ENCODE measurements at places on chromosomes 7 and 10. TPM values are rescaled to one million over a fixed set of nuclear protein-coding genes. Genes with fewer than 3 reads are reported as not detected.

GRCh38 chr7:96547371-96547811 is 162.3 kb downstream of the SEM1 start:
- no peak for DNase-seq
- no peaks in the 10 kb centered on the region for H3K36me3 ChIP-seq
- no peak overlapping the region for H3K27ac ChIP-seq

DNA sequence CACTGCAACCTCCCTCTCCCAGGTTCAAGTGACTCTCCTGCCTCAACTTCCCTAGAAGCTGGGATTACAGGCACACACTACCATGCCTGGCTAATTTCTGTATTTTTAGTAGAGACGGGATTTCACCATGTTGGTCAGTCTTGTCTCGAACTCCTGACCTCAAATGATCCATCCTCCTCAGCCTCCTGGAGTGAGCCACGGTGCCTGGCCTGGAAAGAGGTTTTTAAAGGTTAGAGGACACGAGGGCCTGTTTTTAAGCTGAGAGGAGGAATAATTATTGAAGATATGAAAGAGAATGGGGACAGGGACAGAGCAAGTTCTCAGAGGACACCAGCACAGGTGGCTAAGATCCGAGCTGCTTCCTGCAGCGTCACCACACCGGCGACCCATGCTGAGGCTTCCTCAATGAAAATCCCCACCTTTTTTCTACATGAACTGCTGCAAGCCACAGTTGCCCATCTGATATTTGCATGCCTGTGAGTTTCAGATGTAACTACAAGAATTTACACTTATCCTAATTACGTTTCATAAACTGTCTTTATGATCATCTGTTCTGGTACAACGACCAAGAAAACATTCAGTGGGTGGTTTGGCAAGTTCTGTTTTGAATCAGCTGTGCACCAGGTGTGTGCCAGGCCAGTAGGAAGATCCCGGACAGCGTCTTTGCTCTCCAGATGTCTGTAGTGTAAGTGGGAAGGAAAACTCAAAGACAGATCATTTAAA is 76.0 kb downstream of the HIP1 start:
- no peak for DNase-seq
- no peaks in the 10 kb centered on the region for H3K27me3 ChIP-seq
- H3K4me3 ChIP-seq = no peak overlapping the region
- H3K36me3 ChIP-seq = no peaks in the 10 kb centered on the region

DNA sequence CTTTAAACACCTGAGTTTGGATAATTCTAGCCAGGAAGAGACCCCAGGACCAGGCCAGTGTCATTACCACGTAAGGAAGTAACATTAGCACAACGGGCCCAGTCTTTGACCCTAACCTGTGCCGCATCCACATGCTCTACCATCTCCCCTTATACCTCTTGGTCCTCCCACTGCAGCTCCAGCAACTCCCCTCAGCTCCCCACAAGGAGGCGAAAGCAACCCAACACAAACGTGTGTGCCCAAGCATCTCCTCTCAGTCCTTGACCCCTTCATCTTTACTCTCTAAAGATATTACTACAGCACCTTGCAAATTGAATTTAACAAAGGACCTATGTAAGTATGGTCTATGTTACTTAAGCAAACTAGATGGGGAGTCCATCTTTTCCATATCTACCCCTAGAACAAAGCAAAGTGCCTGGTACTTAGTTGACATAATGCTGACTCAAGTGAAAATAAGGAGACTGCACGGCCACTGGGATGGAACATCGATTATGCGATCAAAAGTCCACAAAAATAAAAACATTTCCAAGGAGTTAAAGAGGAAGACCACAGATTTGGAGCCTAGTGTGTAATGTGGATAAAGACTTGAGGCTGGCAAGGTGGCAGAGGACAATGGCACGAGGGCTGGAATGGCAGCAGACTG is 147.7 kb downstream of the JAZF1 start:
- no peaks in the 10 kb centered on the region for H3K4me1 ChIP-seq
- no peaks in the 10 kb centered on the region for H3K36me3 ChIP-seq
- H3K4me3 ChIP-seq = no peak overlapping the region
- DNase-seq = no peak

GRCh38 chr10:92995509-92995908 is 65.1 kb upstream of the CYP26C1 start:
- no peak overlapping the region for H3K27ac ChIP-seq
- H3K4me1 ChIP-seq = no peaks in the 10 kb centered on the region
- no peaks in the 10 kb centered on the region for H3K27me3 ChIP-seq
- H3K36me3 ChIP-seq = no peaks in the 10 kb centered on the region
- H3K4me3 ChIP-seq = no peak overlapping the region

The SUGCT gene
- 0.95 TPM for total RNA-seq

The PNLIPRP3 gene
- not detected for total RNA-seq

GRCh38 chr10:70809726-70810125 is 6.0 kb upstream of the SGPL1 start:
- no peaks in the 10 kb centered on the region for H3K27me3 ChIP-seq
- no peak overlapping the region for H3K4me3 ChIP-seq
- no peak overlapping the region for H3K27ac ChIP-seq

DNA sequence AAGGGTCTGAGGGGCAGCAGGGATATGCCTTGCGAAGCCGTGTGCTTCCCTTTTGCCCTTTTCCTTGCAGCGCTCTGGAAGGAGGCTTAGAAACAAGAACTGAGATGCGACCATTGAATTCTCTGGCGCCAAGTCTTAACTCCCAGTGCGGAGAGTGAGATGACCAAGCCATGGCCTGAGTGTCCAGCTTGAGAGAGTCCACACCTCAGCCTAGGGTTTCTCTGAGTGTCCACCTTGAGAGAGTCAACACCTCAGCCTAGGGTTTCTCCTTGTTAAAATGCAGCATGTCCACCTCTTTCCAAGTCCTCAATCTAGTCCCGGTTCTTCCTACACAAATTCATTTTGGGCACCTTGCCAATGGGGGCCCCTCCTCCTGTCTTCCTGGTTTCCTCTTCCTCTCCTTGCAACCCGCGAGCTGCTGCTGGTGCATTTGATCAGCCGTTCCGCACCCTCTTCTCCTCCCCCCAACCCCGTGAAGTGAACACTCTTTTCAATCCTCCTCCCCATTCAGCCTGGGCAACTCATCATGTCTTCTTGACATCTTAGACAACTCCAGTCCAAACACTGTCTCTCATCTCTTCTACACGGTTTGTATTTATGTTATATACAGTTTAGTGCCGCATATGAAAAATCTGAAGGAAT is 178.2 kb upstream of the PITRM1 start:
- no peak overlapping the region for H3K4me3 ChIP-seq
- H3K36me3 ChIP-seq = no peaks in the 10 kb centered on the region
- DNase-seq = no peak
- H3K27ac ChIP-seq = no peak overlapping the region

The METTL27 gene
- total RNA-seq = 2.1 TPM

DNA sequence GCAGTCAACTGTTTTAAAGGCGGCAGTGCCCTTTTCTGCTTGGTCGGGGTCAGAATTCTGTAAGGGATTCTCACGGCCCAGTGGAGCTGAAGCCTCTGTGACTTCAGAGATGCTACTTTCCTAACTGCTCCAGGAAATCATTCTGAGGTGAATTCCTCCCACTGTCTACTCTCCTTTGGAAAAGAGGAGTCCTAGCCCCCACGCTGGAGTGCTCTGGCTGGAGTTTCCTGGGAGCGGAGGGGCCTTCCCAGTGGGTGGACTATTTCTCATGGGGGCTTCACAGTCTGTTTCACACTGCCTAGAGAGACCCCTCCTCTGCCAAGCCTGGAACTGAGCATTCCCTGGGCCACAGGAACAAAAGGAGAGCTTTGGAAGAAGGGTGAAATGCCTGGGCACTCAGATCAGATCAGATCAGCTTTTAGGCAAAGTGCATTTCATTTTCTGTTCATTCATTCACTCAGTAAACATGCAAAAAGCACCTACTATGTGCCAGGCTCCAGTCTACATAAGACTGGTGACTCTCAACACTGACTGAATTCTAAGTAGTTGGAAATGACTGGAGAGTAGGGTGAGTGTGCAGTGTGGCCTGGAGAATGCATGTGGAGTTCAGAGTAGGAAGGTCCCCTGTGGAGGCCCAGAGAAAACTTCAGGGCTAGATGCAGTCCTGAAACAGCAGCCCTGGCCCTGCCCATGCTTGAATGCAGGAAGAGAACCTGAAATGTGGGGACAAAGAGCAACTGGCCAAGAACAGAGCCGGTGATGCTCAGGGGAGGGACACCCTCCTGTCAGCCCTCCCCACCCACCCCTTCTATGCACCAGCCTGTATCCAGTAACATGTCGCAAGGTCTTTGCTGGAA is 12.2 kb downstream of the ZNF488 start:
- no peaks in the 10 kb centered on the region for H3K4me1 ChIP-seq
- H3K36me3 ChIP-seq = no peaks in the 10 kb centered on the region
- no peak overlapping the region for H3K4me3 ChIP-seq
- no peak for DNase-seq
- H3K27ac ChIP-seq = no peak overlapping the region

GRCh38 chr10:52875336-52875735 is 102.8 kb upstream of the MBL2 start:
- no peaks in the 10 kb centered on the region for H3K27me3 ChIP-seq
- DNase-seq = no peak
- no peaks in the 10 kb centered on the region for H3K4me1 ChIP-seq
- H3K4me3 ChIP-seq = no peak overlapping the region
- no peaks in the 10 kb centered on the region for H3K36me3 ChIP-seq

DNA sequence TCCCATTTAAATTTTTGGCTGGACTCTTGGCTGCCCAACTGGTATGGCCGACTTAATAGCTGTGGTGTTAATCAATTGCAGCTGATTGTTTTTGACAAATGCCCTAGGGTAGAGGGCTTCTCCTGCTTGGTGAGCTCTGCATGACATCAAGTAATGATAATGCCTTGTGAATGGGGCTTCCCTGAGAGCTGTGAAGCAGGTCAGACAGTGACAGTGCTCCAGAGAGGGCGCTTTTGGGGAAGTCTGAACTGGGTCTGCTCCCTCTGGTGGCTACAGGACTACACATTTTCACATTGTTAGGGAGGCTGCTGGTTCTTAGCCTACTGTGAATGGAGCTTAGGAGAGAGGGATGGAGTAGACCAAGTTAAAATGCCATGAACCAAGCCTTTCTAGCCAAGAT is 98.8 kb downstream of the SDK1 start:
- no peaks in the 10 kb centered on the region for H3K36me3 ChIP-seq
- no peaks in the 10 kb centered on the region for H3K27me3 ChIP-seq
- H3K4me3 ChIP-seq = no peak overlapping the region

DNA sequence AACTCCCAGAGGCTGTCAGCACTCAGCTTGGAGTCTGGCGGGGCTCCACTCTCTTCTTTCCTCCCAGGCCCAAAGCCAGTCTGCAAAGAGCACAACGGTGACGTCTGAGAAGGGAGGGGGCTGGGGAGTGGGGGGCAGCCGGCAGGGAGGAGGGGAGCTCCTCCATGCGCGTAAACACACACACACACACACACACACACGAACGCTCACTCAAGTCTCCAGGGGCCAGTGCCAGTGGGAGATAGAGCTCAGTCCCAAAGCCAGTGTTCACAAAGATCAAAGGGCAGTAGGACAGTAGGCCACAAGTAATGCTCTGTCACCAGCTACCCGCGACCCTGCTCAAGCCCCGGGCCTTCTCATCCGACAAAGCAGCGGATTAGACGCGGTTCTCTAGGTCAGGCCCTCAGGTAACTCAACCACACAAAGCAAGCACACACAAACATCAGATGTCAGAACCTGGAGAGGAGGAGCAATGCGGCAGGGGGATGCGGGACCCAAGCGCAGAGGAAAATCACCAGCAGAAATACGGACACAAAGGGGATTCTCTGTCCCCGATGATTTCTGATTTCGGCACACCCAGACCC is 19.9 kb downstream of the TCAF1 start:
- H3K4me1 ChIP-seq = peaks cover 17% of the 10 kb centered on the region
- no peak overlapping the region for H3K4me3 ChIP-seq
- peaks cover 35% of the 10 kb centered on the region for H3K27me3 ChIP-seq

DNA sequence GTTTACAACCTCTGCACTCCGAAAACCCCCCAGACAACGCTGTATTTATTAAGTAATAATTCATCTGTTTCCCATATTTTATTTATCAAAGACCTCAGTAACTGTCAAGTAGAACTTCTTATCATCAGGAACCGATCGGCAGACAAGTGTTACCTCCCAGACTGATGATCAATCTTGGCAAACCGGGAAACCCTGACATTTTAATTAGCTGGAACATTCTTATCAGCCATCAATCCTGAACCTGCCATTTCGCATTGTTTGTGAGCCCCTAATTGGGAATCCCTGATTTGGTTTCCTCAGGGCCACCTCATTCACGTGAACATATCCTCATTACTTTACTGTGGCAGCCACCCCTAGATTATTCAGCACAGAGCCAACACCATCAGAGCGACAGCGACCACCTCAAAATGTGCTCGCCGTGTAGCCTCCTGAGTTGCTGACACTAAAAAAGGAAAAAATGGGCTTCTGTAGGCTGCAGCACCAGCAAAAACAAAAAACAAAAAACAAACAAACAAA is 93.6 kb upstream of the SDK1 start:
- no peaks in the 10 kb centered on the region for H3K36me3 ChIP-seq
- no peak overlapping the region for H3K4me3 ChIP-seq
- no peak for DNase-seq
- no peaks in the 10 kb centered on the region for H3K27me3 ChIP-seq
- no peaks in the 10 kb centered on the region for H3K4me1 ChIP-seq

DNA sequence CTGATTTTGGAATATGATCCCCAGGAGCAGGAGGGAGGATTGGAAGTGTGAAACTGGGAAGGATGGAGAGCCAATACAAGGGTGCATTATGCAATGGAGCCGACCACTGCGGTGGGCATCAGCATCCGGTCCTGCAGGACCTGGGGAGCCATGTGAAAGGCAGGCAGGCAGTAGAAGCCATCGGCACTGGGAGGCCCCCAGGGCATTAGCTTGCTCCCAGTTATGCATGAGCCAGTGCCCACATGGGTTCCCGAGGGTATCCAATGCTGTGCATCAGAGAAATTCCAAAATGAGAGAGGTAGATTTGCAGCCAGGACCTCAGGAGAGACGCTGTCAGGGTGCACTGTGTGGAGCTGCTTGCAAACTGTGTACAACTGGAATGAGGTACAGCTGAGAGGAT is 8.7 kb upstream of the KCP start:
- no peak overlapping the region for H3K27ac ChIP-seq
- DNase-seq = no peak
- H3K27me3 ChIP-seq = peaks cover 20% of the 10 kb centered on the region
- H3K36me3 ChIP-seq = no peaks in the 10 kb centered on the region
- H3K4me1 ChIP-seq = peaks cover 13% of the 10 kb centered on the region

DNA sequence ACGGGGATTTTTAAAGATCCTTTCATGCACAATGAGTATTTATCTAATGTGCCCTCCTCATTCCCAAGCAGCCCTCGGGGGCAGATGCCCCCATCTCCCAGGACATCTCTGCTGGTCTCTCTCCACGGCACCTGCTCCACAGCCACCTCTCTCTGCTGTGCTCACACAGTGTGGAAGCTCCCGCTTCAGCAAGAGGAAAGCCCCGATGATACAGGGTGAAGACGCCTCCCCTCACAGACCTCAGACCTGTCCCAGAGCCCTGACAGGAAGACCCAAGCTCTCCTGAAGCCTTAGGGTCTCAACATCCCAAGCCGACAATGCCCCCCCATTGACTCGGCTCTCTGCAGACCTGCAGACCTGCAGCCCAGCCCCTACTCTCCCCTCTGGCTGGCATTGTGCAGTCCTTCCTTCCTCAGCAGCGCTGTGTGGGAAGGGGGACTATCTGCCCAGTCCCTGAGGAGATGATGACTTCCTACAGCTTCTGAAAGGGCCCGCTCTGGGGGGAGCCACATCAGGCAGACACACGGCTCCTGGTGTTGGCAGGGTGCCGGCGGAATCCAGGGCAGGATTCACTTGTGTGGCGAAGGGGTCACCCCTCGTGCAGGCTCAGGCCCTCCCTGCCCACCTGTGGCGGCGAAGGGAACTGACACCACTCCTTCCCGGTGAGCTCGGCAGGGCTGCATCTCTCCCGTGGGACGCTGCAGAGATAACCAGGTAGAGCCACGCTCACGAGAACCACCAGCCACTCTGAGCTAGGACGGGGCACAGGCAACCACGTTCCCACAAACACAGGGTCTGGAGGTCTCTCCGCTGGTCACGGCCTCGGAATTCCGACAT is 61.8 kb downstream of the PTPRN2 start:
- H3K36me3 ChIP-seq = no peaks in the 10 kb centered on the region
- DNase-seq = no peak
- H3K27me3 ChIP-seq = no peaks in the 10 kb centered on the region
- H3K4me1 ChIP-seq = no peaks in the 10 kb centered on the region

Data from CD4-positive, alpha-beta T cell (primary cell).